ENCODE measurements at places on chromosomes 5 and 9. TPM values are rescaled to one million over a fixed set of nuclear protein-coding genes. Genes with fewer than 3 reads are reported as not detected.

Gene PPP3R2
- total RNA-seq = 0.92 TPM

Gene IGFBPL1
- 38.3 TPM for total RNA-seq

Gene MUSK
- 3.2 TPM for total RNA-seq

Gene SLC6A19
- not detected for total RNA-seq

Gene DMRT3
- total RNA-seq = not detected

Gene SETX
- 79.4 TPM for total RNA-seq

Gene AK8
- 3.5 TPM for total RNA-seq

Gene MTX3
- total RNA-seq = 24.5 TPM

Gene SLC46A2
- total RNA-seq = not detected

Gene ANGPTL2
- total RNA-seq = 4.2 TPM

Gene S1PR3
- total RNA-seq = 8.3 TPM

Gene IFNW1
- not detected for total RNA-seq

Gene PRPF4
- 23.3 TPM for total RNA-seq
